Right atrium auricular region (tissue), 2 donors: ENCODE measurements at places on chromosomes 4 and X. TPM values are rescaled to one million over a fixed set of nuclear protein-coding genes. Genes with fewer than 3 reads are reported as not detected.

DNA sequence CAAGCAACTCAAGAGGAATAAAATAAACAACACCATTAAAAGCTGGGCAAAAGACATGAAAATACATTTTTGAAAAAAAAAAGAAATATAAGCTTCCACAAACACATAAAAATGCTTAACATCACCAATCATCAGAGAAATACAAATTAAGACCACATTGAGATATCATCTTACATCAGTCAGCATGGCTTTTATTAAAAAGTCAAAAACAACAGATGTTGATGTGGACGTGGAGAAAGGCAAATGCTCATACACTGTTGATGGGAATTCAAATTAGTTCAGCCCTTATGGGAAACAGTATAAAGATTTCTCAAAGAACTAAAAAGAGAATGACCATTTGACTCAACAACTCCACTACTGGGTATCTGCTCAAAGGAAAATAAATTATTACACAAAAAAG lies 59.6 kb downstream of the STK32B start:
- no peak for DNase-seq

GRCh38 chr4:97330917-97331316 lies 812.4 kb downstream of the STPG2 start:
- no peak for DNase-seq

DNA sequence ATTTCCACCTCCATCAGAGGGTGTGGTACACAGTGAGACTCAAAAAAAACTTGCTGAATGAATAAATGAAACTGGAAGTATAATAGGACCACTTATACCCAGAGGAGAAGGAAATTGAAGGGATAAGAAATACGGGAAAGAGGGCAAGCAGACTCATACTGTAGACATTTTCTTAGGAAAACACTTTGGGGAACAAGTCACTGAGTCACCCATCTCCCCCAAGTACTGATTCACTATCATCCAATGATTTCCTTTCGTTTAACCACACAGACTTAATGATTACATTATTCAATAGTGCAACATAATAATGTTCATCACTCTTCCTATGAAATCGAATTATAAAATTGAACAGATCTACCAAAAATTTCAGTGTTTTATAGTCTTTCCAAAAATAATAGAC lies 97.1 kb downstream of the LDB2 start:
- DNase-seq: no peak

- no peak for DNase-seq
Measured at GRCh38 chr4:158462611-158463010, 59.1 kb upstream of the RXFP1 start.

GRCh38 chr4:149017002-149017734 lies 575.0 kb upstream of the NR3C2 start:
- DNase-seq: no peak

The DMRTC1B gene
- total RNA-seq: not detected

The EGF gene
- total RNA-seq: 7.4 TPM

The AWAT1 gene
- not detected for total RNA-seq
